Mesendoderm (in vitro differentiated cells): ENCODE measurements at places on chromosomes 7 and 10.

DNA sequence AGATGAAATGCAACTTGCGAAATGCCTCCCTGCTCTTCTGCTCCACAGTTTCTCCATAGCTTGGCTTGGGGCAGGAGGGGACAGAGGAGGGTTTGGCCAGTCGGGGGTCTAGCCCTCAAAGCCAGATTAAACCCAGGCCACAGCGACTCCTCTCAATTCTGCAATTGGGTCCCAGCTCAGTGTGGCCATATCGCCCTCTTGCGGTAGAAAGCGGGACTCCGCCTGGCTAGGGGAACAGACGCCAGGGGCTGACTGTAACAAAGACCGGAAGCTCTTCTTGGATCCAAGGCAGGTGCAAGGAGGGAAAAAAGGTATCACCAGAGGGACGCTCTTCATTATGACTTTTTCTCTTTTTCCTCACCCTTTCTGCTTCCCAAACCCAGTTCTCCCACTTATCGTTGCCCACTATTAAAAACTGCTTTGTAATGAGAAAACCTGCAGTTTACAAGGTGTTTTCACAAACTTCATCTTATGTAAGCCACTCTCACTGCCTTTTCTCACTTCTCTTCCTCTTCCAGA, 36.6 kb upstream of the TNPO3 start:
- peak; percentile 89 for DNase-seq

DNA sequence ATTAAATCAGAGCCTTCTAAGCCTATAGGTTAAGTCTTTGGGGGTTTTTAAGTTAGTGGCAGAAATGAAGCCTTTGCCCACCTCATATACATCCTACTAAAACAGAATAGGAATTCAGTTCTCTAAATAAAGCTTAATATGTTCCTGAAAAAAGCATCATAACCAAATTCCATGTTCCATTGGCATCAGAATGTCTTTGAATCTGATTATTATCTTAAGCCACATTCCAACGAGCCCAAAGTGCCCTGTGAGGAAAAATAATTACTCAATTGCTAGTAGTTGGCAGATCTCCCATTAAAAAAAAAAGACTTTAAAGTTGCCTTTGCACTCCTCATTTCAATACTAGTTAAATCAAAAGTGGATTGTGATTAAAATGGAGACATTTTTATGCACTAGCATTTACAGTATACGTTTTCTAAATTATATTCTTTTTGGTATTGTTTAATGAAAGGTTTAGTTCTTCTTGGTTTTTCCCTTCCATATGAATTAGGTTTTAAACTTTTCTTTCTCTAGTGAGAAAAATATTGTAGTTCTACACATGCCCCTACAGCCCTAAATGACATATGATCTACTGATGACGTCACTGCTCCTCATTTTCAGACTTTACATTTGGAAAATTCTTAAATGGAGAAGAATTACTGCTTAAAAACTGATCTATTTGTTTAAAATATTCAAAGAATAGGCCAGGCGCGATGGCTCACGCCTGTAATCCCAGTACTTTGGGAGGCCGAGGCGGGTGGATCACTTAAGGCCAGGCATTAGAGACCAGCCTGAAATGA, 54.3 kb upstream of the CABCOCO1 start:
- no peak for DNase-seq

DNA sequence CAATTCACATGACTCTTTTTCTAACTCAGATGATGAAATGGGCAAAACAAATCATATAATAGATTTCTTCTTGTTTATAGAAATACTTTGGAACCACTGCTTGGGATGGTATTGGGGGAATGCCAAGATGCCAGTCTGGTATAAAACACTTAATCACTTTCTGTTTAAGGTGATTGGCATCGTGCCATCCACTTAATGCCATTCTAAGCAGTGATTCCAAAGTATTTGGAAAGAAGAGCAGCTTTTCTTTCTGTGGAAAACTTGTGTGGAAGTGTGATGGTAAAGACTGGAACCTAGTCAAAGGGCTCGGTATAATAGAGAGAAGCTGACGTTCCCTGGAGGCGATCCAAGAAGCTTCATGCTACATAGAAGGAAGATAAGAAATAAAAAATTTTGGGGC, 120.6 kb downstream of the TMEM26 start:
- DNase-seq = no peak

DNA sequence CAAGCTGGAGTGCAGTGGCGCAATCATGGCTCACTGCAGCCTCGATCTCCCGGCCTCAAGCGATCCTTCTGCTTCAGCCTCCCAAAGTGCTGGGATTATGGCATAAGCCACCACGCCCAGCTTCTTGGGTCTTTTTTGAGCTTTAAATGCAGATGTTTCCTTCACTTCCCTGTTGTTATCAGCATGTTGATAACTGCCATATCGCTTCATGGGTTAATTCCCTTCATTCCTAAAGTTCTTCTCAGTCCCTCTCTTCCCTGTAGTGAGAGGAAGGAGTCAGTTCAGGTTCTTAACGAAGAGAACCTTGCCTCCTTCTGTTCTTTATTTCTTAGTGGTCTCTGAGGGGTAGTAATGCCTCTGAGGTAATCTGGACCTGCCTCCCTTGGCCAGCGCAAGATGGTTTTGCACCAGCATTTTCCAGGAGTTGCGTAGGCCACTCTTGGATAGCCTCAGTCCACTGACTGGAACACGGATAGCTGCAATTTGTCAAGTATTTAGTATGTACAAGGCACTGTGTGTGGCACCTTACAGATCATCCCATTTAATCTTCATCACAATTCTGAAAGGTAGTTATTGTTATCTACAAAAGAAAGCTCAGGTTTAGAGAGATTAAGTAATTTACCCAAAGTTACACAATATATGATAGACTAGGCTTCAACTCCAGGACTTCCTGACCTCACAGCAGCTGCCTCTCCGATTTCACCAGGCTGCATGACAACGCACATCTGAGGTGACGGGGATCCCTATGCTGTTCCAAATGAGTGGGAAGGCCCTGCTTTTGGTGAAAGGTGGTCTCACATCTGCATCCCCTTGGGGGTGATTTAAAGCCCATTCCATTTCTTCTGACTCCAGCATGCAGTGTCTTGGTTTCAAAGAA, 60.5 kb downstream of the GATA3 start:
- peak; percentile 51 for DNase-seq

- no peak for DNase-seq
These were observed 218.7 kb downstream of the GALNT17 start for GRCh38 chr7:71350680-71351079.

DNA sequence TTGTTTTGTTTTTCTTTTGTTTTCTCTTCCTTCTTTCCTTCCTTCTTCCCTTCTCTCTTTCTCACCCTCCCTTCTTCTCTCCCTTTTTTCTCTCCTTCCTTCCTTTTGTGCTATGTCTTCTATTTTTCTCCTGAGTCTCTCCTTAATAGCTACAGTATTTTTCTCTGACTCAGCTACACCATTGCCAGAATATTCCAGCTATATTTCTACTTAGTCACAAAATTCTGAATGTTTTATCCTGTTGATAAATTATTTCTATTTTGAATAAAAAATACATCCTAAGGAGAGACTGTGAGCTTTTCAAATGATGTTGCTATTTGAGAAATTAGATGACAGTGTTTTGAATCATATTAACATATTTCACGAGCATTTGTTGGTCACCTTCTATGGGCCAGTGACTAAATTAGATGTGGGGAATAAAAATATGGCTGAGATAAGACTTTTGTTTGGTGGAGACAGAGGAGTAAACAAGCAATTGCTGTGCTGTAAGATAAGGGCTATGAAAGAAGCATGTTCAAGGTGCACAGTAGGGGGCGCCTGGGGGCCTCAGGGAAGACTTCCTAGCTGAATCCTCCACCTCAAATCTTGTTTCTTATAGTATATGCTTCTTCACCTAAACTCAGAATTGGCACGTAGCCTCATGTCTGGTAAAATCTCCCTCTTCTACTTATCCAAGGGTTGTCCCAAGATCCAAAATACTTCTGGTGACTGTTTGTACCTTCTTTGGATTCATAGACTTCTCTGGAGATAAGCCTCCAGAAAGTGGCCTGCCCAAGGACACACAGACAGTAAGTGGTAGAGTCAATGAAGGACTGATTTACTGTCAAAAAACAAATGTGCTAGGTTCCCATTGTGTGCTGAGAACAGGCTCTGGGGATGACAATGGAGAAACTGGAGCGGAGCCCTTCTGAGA, 115.5 kb upstream of the CREB5 start:
- DNase-seq = peak; percentile 82

DNA sequence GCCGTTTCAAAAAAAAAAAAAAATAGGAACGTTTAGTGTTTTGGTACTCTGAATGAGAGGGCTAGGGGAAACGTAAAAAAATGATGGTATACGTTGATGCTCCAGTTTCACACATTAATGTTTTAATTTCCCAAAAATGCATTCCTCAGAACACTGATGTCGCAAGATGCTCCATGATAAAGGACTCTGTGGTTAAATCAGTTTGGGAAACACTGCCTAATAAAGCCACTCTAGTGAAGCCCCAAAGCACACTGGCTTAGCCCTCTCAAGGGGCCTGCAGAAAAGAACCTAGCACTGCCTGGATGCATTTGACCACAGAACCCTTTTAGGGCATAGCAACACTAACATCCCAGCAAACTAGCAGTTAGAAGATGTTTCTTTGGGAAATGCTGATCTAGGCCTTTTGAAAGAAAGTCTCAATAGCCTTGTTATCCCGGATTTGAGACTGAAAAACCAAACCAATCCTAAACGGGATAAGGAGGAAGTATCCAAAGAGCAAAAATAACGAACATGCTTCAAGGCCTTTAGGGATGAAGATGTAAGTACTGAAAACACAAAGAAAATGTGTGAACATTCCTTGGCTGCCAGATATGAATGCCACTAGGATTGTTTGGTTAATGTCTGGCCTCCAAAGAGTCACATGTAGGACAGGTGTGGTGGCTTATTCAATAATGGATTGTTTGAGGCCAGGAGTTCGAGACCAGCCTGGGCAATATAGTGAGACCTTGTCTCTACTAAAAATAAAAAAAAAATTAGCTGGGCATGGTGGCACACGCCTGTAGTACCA, 11.0 kb downstream of the DLG5 start:
- no peak for DNase-seq

- no peak for DNase-seq
These were observed 110.9 kb upstream of the LANCL2 start for GRCh38 chr7:55254242-55254595.

DNA sequence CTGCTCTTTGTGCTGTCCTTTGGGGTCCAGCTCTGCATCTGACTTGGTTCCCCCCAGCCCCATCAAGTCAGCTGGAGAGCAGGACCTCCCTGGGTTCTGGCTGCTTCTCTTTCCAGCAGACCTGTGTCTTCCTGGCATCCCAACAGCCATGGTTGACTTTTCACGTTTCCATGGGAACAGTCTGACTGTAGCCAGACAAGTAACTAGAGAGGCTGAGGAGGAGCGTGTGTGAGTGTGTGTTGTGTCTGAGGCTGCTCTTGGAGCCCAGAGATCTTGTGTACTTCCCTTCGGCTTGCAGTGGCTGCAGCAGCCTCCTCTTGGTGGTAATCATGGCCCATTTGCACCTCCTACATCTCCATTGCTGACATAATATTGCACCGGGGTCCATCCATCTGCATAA, 332.0 kb downstream of the RPS24 start:
- DNase-seq = peak; percentile 75

DNA sequence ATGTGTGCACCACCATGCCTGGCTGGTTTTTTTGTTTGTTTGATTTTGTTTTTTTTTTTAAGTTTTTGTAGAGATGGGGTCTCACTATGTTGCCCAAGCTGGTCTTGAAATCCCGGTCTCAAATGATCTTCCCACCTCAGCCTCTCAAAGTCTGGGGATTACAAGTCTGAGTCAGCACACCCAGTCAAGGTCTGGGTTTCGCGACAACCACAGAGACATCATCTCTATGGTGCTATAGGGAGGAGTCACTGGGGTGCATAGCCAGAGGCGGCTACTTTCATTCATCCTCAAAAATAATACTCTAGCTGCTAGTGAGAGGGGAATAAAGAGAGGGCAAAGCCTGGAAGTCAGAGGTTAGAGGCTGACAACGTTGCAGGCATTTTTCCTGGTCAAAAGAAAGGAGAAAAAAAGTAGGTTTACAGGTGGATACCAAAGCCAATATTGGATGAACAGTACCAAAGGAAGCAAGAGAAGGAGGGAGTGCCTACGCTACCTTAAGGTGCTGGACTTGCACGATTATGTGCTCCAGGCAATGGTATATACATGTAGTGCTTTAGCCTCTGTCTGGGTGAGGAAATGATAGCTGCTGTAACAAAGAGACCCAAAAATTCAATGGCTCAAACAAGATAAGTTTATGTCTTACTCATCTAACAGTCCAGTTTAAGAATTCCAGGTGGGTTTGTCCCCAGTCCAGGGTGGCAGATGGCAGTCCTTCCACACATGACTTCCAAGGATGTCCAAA, 178.3 kb downstream of the SKIDA1 start:
- DNase-seq = no peak

DNA sequence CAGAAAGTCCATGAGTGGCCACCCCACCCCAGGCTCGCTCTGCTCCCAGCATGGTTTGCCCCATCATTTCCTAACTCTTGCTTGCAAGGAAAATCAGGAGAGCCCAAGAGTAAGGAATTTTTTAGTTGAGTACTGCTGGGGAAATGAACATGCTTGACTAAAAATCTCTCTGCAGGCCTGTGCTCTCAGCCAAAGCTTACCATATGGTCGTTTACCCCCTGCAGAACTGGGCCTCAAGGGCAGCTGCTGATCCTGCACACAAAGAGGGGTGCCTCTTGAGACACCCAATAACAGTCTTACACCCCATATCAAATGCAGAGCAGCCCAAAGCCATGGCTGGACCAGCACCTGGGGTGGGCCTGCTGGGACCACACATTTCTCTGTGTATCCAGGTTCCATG, 183.2 kb downstream of the CXCL12 start:
- no peak for DNase-seq

DNA sequence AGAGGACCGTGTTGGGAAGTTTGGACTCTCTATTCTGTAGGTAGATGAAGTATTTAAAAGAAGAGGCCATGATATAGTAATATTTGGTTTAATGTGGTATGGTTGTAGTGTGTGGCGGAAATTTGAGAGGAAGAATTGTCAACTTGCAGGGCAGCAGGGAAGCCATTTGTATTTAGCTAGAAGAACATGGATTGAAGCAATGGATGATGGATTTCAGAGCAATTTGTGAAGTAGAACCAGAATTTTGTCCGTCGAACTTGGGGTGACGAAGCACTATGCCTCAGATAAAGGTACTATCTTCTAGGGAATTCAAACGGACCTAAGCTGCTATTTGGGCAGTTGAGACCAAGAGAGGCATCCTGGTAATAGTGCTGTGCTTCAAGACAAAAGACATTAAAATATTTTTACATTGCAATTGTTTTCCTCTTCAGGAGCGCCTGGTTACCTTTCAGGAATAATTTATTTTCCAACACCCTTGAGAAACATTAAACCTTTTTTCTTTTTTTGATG, 615 bp upstream of the WBP1L start:
- no peak for DNase-seq

GRCh38 chr10:22712956-22713852, 1.2 kb downstream of the PIP4K2A start:
- peak; percentile 70 for DNase-seq

- DNase-seq = no peak
These were observed 138.7 kb upstream of the DGKB start for GRCh38 chr7:15041226-15041625.

DNA sequence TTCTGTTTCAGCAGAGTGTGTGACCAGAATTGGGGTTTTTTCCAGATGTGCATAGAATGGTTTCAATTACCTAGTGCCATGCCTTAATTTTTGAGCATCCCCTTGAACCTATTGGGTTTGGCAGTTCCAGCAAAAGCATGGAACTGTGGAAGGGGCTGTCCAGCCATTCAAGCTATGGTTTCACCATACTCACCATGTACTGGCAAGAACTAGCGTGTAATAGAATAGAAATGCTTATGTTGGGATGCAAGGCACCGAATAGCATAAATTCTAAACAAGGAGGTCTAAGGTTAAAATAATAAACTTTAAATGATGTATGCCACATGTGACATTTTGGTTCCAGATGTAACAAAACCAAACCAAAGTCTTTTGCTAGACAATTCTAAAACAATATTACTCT, 91.4 kb downstream of the MTERF1 start:
- no peak for DNase-seq
